ENCODE measurements at places on chromosomes 12 and 14.

GRCh38 chr14:54364555-54365415 lies 32.0 kb upstream of the CDKN3 start:
- no peak for DNase-seq

DNA sequence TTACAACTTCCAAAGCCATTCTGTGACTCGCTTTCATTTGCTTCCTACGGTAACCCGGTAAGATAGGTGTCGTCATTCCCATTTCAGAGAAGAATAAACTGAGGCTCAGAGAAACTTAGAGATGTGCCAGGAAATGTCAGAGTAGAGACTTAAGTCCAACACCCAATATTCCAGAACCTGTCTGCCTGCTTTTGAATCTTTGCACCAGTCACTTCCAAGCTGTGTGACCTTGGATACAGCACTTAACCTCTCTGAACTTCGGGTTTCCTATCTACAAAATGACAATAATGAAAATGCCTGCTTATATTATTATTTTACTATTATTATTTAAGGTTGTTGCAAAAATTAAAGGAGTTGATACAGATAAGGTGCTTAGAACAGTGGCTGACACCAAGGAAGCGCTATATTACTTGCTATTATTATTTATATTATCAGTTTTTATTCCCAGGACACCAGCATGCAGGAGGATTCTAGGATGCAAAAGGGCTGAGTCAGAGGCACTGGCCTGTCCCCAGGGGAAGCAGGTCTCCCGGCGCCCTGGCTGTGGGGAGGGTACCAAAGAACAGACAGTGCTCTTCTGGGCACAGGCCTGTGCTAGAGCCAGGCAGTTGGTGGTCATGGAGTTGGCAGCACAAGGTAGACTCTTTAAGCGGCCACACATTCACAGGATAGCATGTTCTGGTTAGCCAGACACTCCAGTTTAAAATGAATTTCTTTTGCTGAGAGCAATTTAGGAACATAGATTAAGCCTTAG lies 5.4 kb downstream of the HSPB8 start:
- no peak for DNase-seq

- DNase-seq = no peak
These were observed 333.4 kb upstream of the TBX3 start for GRCh38 chr12:115017346-115017745.

GRCh38 chr12:130131801-130132200 lies 30.5 kb upstream of the FZD10 start:
- no peak for DNase-seq

GRCh38 chr14:33859306-33859705 lies 91.6 kb downstream of the EGLN3 start:
- DNase-seq = no peak
